Lower leg skin (tissue), 4 donors: ENCODE measurements at places on chromosomes 6 and 20.

GRCh38 chr20:46351357-46352058 lies 43.2 kb upstream of the CDH22 start:
- DNase-seq: no peak

- DNase-seq: no peak
Observed at GRCh38 chr6:128754658-128755256, 128.2 kb upstream of the LAMA2 start.

- DNase-seq: no peak
Observed at GRCh38 chr6:105102186-105102585, 77.6 kb downstream of the POPDC3 start.

GRCh38 chr6:131161987-131162386 lies 26.7 kb downstream of the AKAP7 start:
- DNase-seq: no peak

- DNase-seq: no peak
Observed at GRCh38 chr6:14132244-14132920, 14.8 kb downstream of the CD83 start.

- no peak for DNase-seq
Observed at GRCh38 chr20:7147220-7147601, 379.7 kb downstream of the BMP2 start.

- no peak for DNase-seq
Observed at GRCh38 chr6:143053856-143054255, 6.8 kb upstream of the AIG1 start.

DNA sequence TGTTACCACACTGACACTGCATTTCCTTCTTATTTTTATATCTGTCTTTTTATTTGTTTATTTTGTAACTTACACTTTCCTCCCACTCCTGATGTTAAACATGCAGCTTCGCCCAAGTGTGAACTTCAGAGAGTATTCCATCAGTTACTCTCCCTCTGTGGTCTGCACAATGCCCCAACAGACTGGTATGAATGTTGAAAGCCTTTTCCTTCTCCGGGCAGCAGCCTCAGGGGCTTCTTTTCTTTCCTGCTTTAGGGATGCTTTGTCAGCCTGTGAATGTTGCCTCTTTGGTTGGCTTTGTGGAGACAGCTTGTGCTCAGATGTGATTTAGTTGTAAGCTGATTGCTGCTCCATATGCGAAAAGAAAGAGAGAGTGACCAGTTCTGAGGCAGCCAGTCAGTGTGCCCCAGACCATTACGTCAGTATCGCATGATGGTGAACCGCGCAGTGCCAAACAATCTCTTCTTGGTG lies 44.0 kb downstream of the SMPDL3A start:
- DNase-seq: no peak

DNA sequence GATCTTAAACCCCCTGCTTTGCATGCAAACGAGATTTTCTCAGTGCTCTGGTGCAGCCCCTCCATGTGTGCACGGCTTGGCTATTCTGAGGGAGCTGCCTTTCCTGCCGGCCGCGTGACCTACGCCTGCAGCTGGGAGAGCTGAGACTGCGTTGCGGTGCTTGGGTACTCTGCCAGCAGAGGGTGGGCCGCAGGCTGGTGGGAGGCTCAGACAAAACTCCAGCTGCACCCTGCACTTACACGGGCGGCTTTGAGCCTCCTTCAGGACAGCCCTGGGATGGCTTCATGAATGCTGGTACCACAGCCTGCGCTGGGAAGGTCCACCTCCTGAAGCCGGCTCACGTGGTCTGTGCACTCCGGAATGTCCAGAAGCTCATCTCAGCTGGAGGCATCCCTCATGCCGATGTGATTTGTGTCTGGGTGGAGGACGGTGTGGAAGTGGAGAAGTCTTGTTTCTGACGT lies 223.7 kb downstream of the DLL1 start:
- DNase-seq: no peak

DNA sequence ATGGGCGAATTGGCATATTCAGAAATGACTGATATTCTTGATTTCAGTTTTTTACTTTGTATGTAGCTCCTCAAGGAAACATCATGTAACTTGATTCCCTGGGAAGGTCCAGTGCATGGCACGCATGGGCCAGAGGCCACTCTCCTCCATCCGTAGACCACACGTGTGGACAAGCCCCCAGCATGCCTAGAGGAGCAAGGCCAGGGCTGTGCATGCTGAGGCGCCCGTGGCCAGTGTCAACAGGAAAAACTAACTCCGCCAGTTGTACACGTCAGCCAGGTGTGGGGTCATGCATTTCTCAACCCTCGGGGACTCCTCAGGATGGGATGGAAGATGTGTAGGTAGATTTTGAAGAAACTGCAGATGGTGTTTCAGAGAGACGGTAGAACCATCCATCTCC lies 37.8 kb upstream of the CD93 start:
- no peak for DNase-seq

DNA sequence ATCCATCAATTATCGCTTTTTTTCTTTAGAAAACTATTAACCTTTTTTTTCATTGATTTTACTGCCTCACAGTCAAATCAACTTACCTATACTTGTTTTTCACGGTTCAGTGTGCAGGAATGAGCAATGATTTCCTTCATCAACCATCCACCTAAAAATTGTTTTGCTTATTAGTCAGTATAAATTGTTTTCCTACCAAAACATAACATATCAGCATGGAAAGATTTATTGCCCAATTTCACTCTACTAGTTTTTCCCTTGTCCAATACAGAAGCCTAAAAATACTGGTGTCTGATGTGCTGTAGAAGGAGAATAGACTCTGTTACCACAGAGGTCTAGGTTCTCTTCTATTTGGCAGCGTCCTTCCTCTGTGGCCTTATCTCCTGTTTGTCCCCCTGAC lies 558.2 kb upstream of the CITED2 start:
- no peak for DNase-seq

DNA sequence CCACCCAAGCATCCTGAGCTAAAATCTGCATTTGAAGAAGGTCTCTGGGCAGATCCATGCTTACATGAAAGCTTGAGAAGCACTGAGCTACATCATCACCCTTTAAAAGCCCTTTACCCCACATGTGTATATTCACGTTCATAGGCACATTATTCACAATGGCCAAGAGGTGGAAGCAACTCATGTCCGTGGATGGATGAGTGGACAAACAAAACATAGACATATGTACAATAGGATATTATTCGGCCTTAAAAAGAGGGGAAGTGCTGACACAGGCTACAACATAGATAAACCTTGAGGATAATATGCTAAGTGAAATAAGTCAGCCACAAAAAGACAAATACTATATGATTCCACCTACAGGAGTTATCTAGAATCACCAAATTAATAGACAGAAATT lies 17.6 kb downstream of the ADGRF5 start:
- no peak for DNase-seq

DNA sequence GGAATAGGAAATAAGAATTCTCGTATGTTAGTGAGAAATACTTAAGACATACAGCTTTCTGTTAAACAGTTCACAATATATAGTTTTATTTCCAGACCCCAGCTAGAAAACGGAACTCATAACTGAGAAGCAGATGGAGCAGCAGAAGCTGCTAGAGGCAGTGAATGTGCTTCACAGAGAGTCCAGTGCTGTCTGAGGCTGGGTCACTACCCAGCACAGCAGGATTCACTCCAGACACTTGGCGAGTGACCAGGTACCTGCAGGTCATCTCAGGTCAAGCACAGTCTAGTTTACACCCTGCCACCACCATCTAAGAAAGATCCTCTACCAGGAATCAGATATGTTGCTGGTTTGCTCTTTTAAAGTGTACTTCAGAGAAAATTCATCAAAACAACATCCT lies 243.1 kb upstream of the RAB32 start:
- DNase-seq: no peak

DNA sequence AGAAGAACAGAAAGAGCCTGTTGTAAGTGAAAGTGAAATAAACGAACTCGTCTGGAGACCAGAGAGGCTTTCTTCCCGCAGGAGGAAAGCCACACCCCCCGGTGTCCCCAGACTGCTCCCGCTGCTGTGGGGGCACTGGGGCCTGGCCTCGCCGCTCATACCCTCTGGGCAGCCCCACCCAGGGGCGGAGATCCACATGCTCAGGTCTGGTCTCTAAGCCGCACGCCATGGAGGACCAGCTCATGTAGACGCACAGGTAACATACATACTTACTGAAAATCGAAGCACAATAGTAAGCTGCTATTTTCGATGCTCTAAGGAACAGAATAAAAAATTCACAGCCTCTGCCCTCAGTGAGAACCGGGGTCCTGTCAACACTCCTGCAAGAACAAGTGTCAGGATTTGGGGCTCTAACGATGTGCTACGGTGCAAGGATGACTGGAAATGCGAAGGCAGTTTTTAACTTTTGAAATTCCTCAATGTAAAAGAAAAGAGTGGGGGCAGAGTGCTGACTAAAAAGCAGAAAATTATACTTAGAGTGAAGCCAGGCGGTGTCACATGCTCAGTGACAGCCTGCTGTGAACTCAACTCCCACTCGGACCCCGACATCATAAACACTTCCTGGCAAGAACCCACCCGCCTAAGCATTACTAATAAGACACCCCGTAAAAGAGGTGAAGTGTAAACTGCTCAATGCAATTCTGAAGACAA lies 110.5 kb downstream of the IRF4 start:
- no peak for DNase-seq

DNA sequence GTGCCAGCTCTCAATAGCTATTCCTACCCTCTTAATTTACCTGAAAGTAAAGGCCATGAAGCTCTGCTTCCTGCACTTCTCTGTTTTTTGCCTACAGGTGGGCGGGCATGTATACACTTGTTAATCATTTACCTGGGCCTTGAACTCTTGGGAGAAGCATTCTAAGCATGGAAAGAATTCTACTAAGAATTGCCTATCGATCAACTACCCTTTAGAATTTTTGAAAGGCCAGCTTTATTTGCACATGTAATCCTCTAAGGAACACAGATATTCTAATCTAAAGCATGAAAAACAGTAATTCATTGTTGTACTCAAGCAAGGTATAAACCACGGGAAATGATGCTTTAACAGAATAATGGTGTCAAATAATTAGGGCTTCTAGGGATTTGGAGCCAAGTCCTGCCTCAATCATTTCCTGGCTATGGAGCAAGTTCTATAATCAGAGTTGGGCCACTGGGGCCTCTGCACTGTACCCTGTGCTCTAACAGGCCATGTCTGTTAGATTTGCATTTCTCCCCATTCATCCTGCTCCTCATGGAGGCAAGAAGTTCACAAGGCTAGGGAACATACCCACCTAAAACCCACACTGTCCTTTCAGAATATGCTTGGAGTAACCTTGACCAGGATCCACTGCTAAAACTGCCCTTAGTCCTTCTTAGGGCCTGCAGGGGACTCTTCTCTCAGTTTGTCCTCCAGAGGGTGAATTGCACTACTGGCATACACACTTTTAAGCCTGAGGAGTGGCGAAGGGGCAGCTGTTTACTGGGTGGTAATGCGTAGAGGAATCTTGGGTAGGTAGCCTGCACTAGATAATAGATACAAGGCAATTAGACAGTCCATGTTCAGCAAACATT lies 276.4 kb upstream of the JAG1 start:
- DNase-seq: no peak

DNA sequence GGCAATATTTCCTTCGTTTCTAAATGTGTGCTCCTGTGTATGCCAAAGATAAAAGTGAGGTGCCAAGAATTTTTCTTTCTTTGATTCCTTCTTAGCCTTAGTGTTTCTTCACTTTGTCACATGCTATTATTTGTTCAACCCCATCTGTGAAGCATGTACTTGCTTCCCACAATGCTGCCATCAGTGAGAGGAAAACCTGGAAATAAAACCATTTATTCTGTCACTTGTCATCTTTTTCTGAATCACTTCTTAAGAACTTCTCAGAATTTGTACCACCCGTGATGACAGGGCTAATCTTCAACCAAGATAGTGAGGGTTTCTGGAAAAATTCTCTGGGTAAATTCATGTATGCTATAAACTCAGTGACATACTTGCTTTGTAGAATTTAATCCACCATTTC lies 450.1 kb downstream of the COL12A1 start:
- no peak for DNase-seq

- no peak for DNase-seq
Observed at GRCh38 chr20:50642288-50642803, 49.0 kb downstream of the RIPOR3 start.
